ENCODE measurements at places on chromosomes 2 and 18.

DNA sequence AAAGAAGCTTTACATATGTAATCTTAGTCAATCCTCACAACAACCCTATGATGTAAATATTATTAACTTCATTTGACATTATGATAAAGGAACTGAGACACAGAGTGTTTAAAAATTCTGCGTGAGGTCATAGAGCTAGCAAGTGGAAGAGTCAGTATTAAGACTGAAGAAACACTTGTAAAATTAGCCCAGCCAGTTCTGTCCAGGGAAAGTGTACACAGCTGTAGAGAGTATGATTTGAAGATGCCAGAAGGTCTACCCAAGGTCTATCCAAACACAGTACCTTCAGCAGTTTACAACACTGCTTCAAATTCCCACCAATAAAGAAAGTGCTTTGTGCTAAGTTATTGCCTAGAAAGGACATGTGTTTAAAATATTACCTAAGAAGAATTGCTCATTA lies 51.7 kb upstream of the ITPRID2 start:
- H3K27me3 ChIP-seq, result peaks cover 9% of the 10 kb centered on the region
- no peaks in the 10 kb centered on the region for H3K4me1 ChIP-seq
- no peak for DNase-seq
- H3K36me3 ChIP-seq, result no peaks in the 10 kb centered on the region

DNA sequence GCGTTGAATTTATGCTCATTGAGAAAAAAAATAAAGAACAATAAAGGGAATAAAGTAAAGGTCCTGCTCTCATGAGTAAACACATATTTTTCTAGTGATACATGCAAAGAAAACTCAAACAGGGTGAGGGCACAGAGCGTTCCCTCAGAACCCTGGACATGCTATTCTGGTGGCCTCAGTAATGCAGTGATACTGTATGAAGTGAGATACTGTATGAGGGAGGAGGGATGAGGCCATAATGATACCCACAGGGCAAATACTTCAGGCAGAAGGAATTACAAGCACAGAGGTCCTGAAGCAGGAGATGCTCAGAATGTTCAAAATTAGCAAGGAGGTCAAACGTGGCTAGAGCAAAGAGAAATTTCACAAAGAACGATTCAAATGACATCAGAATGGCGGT lies 28.4 kb upstream of the RNU4ATAC start:
- H3K27me3 ChIP-seq, result no peaks in the 10 kb centered on the region
- no peak for DNase-seq
- peaks cover 48% of the 10 kb centered on the region for H3K36me3 ChIP-seq
- H3K4me1 ChIP-seq, result peaks cover 16% of the 10 kb centered on the region

DNA sequence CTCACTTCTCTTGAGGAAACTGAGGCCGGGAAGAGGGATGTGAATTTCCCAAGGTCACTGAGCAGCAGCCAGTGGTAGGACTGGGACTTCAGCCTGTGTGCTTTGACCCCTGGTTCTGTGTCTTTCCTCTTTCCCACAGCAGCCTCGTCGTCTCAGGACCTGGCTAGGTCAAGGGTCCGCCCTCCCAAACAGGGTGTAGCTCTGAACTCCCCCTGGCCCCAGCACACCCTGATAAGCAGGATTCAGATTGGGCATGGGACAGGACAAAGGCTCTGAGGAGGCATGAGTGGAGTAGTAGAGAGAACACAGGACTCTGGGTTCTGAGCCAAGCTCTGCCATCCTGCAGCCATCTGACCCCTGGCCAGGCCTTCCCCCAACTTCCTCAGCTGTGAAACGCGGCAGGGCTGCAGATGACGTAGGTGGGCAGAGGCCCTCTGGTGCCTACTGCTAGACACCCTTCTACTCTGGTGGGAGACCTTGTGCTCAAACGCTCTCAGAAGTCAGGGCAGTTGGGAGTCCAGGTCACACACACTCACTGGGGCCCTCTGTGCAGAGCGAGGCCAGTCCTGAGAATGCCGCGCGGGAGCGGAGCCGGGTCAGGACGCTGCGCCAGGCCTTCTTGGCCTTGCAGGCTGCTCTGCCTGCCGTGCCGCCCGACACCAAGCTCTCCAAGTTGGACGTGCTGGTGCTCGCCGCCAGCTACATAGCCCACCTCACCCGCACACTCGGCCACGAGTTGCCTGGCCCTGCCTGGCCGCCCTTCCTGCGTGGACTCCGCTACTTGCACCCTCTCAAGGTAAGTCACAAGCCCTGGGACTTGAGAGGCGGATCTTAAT lies 984 bp downstream of the TCF23 start:
- DNase-seq, result no peak
- H3K4me3 ChIP-seq, result no peak overlapping the region
- no peak overlapping the region for H3K27ac ChIP-seq
- peaks cover 2% of the 10 kb centered on the region for H3K36me3 ChIP-seq
- H3K4me1 ChIP-seq, result peaks cover 2% of the 10 kb centered on the region

GRCh38 chr18:12003894-12004293 lies 22.6 kb downstream of the IMPA2 start:
- no peaks in the 10 kb centered on the region for H3K27me3 ChIP-seq
- peaks cover 6% of the 10 kb centered on the region for H3K4me1 ChIP-seq
- H3K27ac ChIP-seq, result no peak overlapping the region
- peaks cover 15% of the 10 kb centered on the region for H3K36me3 ChIP-seq
- no peak for DNase-seq

GRCh38 chr18:51753365-51754057 lies 556.0 kb upstream of the MEX3C start:
- no peak overlapping the region for H3K27ac ChIP-seq
- no peak overlapping the region for H3K4me3 ChIP-seq

GRCh38 chr18:45663403-45664045 lies 48.2 kb downstream of the SLC14A2 start:
- no peaks in the 10 kb centered on the region for H3K27me3 ChIP-seq
- H3K4me1 ChIP-seq, result peaks cover 22% of the 10 kb centered on the region
- H3K4me3 ChIP-seq, result no peak overlapping the region
- no peaks in the 10 kb centered on the region for H3K36me3 ChIP-seq
- no peak overlapping the region for H3K27ac ChIP-seq

DNA sequence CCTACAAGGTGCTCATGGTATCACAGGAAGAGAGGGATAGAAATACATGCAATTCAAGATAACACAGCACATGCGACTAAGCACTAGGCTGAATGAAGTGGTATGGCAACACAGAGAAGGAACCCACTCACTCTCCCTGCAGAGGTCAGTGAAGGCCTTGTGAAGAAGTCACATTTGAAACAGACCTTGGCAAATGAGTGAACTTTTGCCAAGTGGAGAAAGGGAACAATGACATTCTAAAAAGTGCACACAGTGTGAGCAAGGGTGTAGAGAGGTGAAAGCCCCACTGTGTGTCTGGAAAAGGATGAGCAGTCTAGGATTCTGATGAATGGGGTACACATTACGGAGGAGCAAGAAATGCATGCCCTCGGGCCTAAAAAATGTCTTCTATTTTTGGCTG lies 23.3 kb downstream of the KLF7 start:
- H3K27me3 ChIP-seq, result no peaks in the 10 kb centered on the region
- peak overlapping the region; percentile 70 for H3K4me3 ChIP-seq
- DNase-seq, result no peak
- H3K4me1 ChIP-seq, result peaks cover 39% of the 10 kb centered on the region

- H3K27me3 ChIP-seq, result no peaks in the 10 kb centered on the region
- H3K27ac ChIP-seq, result no peak overlapping the region
- H3K4me3 ChIP-seq, result no peak overlapping the region
- H3K4me1 ChIP-seq, result peaks cover 2% of the 10 kb centered on the region
These were observed 98.9 kb downstream of the EIPR1 start for GRCh38 chr2:3278521-3279218.

- H3K4me3 ChIP-seq, result peak overlapping the region; percentile 66
- peaks cover 26% of the 10 kb centered on the region for H3K27me3 ChIP-seq
- peak; percentile 16 for DNase-seq
- H3K27ac ChIP-seq, result no peak overlapping the region
These were observed 493 bp downstream of the FN1 start for GRCh38 chr2:215435280-215435869.

DNA sequence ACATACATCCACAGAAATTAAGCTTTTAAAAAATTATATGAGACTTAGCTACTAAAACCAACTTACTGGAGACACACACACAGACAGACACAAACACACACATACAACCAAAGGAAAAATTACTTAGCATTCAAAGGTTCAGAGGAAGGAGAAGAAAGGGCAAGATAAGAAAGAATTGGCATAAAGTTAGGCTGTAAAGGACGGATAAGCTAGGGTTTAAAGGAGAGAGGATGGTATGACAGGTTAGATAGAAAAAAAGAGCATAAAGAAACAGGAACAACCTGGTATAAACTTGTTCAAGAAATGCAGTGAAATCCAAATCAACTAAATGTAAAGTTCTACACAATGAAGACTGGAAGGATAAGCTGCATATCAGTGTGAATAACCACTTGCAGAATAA lies 73.4 kb downstream of the SLC66A3 start:
- peaks cover 8% of the 10 kb centered on the region for H3K36me3 ChIP-seq
- peaks cover 7% of the 10 kb centered on the region for H3K4me1 ChIP-seq
- no peak overlapping the region for H3K27ac ChIP-seq
- no peak overlapping the region for H3K4me3 ChIP-seq
- H3K27me3 ChIP-seq, result no peaks in the 10 kb centered on the region
- no peak for DNase-seq

GRCh38 chr18:59672235-59672711 lies 24.9 kb downstream of the CCBE1 start:
- H3K4me3 ChIP-seq, result no peak overlapping the region
- H3K4me1 ChIP-seq, result no peaks in the 10 kb centered on the region
- H3K27me3 ChIP-seq, result peaks cover 3% of the 10 kb centered on the region
- DNase-seq, result no peak

DNA sequence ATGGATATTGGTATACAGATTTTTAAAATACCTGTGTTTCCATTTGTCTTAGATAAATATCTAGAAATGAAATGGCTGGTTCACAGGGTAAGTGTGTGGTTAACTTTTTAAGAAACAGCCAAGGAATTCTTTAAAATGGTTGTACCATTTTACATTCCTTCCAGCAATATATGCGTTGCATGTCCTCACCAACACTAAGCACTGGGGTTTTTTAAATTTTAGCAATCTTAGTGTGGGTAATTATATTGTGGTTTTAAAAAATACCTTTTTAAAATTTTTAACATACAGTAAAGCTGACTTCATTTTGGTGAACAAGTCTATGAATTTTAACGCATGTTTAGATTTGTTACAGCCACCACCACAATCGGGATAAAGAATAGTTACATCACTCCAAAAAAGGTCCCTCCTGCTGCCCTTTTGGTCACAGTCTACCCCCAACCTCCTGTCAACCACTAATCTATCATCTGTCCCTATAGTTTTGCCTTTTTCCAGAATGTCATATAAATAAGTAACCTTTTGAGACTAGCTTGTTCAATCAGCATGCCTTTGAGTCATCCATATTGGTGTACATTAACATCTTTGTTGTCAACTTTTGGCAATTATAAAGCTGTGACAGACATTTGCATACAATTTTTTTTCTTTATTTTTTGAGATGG lies 128.1 kb upstream of the MSTN start:
- H3K27me3 ChIP-seq, result no peaks in the 10 kb centered on the region
- H3K4me3 ChIP-seq, result no peak overlapping the region
- H3K36me3 ChIP-seq, result peaks cover 2% of the 10 kb centered on the region
- no peak for DNase-seq
- no peak overlapping the region for H3K27ac ChIP-seq

GRCh38 chr2:45713591-45713990 lies 62.1 kb downstream of the PRKCE start:
- no peak overlapping the region for H3K27ac ChIP-seq
- peaks cover 25% of the 10 kb centered on the region for H3K36me3 ChIP-seq
- H3K27me3 ChIP-seq, result no peaks in the 10 kb centered on the region
- no peak for DNase-seq
- H3K4me1 ChIP-seq, result peaks cover 40% of the 10 kb centered on the region
- no peak overlapping the region for H3K4me3 ChIP-seq

GRCh38 chr2:121567957-121568409 lies 37.3 kb downstream of the RNU4ATAC start:
- peaks cover 31% of the 10 kb centered on the region for H3K36me3 ChIP-seq
- DNase-seq, result no peak
- no peak overlapping the region for H3K27ac ChIP-seq

DNA sequence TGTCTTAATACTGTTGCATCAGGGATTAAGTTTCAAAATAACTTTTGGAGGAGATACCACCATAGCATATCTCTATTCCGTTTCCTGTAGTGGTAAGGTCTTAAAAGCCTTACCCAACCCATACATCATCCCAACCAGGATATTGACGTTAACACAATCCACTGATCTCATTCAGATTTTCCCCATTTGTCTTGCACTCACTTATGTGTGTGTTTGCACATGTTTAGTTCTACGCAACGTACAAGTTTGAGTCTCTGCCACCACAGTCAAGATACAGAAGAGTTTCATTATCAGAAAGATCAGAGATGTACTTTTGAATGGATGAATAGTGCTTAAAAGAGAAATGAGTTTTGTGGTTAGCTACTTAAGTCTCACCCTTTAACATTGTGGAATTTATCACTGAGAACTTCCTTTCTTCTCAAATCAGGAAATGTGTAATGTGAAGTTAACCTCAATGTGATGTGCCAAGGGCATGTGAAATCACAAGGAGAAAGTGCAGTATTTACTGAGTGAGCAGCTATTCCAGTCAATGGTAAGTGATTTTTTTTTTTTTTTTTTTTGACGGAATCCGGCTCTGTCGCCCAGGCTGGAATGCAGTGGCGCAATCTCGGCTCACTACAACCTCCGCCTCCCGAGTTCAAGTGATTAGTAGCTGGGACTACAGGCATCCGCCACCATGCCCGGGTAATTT lies 69.2 kb upstream of the EPHA4 start:
- H3K4me1 ChIP-seq, result no peaks in the 10 kb centered on the region
- no peaks in the 10 kb centered on the region for H3K36me3 ChIP-seq
- no peak overlapping the region for H3K27ac ChIP-seq
- no peak overlapping the region for H3K4me3 ChIP-seq
- DNase-seq, result no peak

DNA sequence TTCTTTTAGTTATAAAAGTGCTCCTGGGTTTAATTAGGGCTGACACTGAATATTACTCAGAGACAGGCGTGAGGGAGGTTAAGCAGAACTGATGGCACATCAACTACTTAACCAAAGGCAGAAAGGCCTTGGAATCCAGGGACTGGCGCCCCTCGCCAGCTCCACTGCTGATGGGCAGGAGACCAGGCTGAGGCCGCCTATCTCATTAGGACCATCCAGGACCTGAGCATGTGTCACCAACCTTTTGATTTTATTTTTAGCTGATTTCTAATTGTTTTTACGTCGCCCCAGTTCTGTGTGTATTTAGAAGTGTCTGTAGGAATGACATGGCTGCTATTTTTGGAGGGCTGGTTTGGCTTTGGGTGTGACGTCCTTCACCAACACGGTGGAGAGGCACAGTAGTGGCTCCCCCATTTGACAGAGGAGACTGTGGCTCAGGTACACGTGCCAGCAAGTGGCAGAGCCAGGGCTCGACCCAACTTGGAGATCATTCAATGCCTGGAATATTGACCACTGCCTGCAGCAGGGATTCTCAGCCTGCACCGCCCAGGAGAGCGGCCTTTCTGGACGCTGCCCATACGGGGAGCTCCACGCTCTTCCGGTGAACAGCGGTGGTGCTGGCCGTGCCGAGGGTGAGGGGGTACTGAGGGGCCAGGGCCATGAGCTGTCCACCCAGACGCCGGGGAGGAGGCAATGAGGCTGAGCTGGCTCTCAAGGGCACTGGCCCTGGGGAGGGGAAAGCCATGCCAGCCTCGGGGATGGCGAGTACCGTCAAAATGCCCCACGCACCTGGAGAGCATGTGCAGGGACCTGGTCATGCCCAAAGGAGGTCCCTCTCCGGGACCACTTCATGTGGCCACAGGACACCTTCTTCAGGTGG lies 205.7 kb downstream of the ASB1 start:
- H3K4me3 ChIP-seq, result no peak overlapping the region
- H3K36me3 ChIP-seq, result no peaks in the 10 kb centered on the region
- no peaks in the 10 kb centered on the region for H3K4me1 ChIP-seq
- no peak for DNase-seq
- H3K27me3 ChIP-seq, result peaks cover 3% of the 10 kb centered on the region
- no peak overlapping the region for H3K27ac ChIP-seq
